ENCODE measurements at places on chromosomes 4 and X. TPM values are rescaled to one million over a fixed set of nuclear protein-coding genes. Genes with fewer than 3 reads are reported as not detected.

NKX3-2 gene
- not detected for total RNA-seq

PNMA3 gene
- 2.2 TPM for total RNA-seq

DNA sequence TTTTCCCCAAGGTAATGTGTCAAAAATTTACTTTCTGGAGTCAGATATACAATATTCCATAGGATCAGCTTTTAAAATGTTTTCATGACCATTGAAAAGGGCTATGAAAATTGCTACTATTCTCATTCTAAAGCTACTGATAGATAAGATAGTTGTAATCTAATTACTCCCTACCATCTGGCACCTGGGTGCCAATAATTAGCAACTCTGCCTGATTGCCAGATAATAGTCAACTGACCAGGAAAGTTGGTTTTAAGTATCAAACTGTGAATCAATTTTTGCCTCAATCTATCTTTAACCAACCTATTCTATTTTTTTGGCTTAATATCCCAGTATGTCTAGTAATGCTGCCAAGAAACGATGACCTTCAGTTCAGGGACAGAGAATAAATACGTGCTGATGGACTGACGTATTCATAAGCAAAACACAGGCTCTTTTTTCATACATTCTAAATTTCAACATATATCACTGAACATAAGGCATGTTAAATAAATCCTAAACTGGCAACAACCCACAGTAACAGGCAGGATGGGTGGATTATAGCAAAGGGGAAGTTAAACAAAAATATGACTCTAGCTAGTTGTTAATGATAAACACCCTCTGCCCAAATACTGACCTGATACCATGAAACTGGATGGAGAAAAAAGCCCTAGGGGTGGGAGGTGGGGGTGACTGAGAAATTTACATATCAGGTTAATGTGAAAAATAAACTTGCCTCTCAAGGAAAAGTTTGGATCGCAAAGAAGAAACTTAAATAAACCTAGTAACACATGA is 18.2 kb downstream of the SH3RF1 start:
- DNase-seq = no peak

GRCh38 chrX:84168574-84168973 is 19.4 kb downstream of the RPS6KA6 start:
- DNase-seq = no peak

DNA sequence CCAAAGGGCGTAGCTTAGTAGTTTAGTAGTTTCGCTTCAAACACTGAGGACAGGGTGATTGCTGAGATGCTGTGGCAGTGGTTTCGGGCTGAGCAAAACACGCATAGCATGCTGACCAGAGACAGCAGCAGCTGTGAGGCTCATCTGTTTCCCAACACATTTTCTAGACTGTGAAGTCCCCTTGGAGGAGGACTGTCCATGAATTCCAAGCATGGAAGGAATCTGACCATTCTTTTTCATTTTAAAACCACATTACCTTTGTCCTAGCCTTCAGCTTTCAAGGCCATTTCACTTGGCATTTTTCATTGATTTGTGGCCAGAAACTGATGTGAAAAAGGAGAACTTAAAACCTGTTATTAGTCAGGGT is 240.9 kb downstream of the PALLD start:
- DNase-seq = no peak

GRCh38 chrX:153968754-153969124 is 2.9 kb downstream of the HCFC1 start:
- peak; percentile 52 for DNase-seq

GRCh38 chr4:6769233-6769988 is 13.1 kb upstream of the KIAA0232 start:
- no peak for DNase-seq

Measured in hematopoietic multipotent progenitor cell (in vitro differentiated cells).